ENCODE measurements at places on chromosomes 16 and 17.

GRCh38 chr17:14119546-14119945 is 50.2 kb downstream of the COX10 start:
- DNase-seq, result no peak

DNA sequence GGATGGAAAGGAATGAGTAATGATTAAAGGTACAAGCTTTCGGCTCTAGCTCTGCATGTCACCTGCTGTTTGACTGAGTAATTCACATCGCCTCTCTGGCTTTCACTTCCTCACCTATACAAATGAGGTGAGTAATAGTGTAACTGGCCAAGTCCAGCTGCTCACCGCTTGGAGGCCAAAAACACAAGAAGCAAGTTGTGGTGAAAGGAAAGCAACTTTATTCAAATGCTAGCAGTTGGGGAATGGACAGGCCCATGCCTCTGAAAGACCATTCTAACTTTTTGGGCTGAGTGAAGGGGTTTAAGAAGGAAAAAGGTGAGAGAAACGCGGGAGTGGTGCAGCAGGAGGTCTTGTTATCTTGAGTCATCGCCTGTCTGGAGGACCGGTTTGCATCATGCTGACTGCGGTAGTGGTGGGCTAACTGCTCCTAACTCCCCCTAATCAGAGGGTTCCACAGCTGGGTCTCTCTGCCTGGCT is 45.7 kb upstream of the CSNK2A2 start:
- no peak for DNase-seq

DNA sequence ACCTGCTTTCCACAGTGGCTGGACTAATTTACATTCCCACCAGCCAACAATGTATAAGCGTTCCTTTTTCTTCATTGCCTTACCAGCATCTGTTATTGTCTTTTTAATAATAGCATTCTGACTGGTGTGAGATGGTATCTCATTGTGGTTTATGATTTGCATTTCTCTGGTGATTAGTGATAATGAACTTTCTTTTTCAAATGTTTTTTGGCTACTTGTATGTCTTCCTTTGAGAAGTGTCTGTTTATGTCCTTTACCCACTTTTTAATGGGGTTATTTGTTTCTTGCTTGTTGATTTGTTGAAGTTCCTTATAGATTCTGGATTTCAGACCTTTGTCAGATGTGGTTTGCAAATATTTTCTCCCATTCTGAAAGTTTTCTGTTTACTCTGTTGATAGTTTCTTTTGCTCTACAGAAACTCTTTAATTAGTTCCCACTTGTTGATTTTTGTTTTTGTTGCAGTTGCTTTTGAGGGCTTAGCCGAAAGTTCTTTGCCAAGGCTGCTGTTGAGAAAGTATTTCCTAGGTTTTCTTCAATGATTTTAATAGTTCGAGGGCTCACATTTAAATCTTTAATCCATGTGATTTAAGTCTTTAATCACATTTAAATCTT is 26.8 kb downstream of the ITGAM start:
- no peak for DNase-seq

- DNase-seq, result peak; percentile 91
Measured at GRCh38 chr16:2842340-2843000, 12.4 kb downstream of the ZG16B start.

GRCh38 chr16:3075523-3075915 is 10.1 kb downstream of the IL32 start:
- DNase-seq, result no peak

Data from osteoblast (primary cell).